ENCODE measurements at places on chromosomes 3 and 15. TPM values are rescaled to one million over a fixed set of nuclear protein-coding genes. Genes with fewer than 3 reads are reported as not detected.

- no peak for DNase-seq
Observed at GRCh38 chr15:68935400-68935937, 5.1 kb downstream of the SPESP1 start.

Gene ARPC4
- total RNA-seq = 240 TPM

GRCh38 chr3:173553635-173554280 is 156.2 kb downstream of the NLGN1 start:
- DNase-seq = no peak

DNA sequence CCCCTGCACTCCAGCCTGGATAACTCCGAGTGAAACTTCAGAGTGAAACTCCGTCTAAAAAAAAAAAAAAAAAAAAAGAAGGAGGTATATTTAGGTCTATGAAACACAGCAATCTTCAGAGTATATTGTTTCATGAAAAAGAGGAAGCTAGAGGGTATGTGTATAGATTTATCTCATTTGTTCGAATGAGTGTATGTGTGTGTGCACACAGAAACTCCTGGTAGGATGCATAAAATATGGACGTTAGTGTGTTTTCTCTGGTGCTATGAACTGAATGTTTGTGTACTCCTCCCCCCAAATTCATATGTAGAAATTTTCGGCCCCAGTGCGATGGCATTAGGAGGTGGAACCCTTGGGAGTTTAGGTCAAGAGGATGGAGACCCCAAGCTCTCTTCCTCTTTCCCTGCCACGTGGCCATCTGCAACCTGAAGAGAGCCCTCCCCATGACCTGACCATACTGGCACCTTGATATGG is 98.6 kb upstream of the KLF13 start:
- DNase-seq = no peak

DNA sequence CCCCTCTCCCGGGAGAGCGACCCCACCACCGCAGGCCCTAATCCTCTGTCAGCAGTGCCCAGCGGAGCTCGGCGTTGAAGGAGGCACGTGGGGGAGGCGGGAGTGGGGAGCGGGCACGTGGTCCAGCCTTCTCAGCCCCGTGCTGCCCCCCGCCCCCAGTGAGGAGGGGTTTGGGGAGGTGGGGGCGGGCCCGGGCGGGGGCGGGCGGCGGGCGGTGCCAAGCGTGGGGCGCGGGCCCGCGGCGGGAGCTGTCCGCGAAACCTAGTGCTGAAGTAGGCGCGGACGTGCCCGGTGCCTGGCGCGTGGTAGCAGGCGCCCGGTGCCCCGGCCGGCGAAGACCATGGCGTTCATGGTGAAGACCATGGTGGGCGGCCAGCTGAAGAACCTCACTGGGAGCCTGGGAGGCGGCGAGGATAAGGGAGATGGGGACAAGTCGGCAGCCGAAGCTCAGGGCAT is at the start of gene CPLX3:
CPLX3 (plus strand) TSS at position 264 of the 456 bp plus-strand sequence; CDS start at position 341, 77 bp downstream.
- peak; percentile 54 for DNase-seq

- DNase-seq = no peak
Observed at GRCh38 chr3:52246264-52246620, 683 bp downstream of the PPM1M start.

Gene CHRNA7
- total RNA-seq = not detected

DNA sequence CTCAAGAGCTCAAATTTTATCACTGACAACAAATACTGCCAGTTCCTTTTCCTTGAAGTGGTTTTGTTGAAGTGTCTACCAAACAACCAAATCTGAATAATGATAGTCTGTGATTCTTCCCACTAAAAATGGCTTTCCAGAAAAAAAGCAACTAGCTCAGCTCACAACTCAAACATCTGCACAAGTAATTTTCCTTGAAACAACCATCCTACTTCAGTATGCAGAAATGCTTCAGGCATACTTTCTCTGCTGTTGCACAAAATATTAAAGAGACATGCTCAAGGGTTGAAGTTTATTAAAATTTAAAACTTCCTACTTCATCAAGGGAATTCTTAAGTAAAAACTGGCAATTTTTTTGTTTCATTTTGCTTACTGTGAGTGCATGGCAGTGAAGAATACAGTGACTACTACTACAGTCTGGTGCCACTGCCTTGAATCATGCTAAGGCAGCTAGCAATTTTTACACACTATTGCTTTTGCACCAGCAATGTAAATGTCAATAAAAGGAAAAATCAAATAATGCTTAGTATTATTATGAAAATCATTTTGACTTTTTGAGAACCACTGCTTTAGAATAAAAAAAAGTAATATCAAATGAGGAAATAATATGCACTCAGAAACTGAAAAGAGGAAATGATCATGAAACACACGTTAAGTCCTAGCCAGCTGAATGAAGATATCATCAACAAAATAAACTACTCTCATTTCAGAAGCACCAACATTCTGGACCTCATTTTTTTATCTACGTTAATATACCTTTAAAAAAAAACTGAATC is 33.6 kb downstream of the VPS13C start:
- no peak for DNase-seq

Gene UROC1
- total RNA-seq = not detected

Gene DTX3L
- 40.8 TPM for total RNA-seq

Gene CCDC33
- not detected for total RNA-seq

GRCh38 chr3:183745300-183746098 is 47.9 kb downstream of the YEATS2 start:
- no peak for DNase-seq

GRCh38 chr3:55105647-55106046 is 177.8 kb upstream of the LRTM1 start:
- DNase-seq = no peak

DNA sequence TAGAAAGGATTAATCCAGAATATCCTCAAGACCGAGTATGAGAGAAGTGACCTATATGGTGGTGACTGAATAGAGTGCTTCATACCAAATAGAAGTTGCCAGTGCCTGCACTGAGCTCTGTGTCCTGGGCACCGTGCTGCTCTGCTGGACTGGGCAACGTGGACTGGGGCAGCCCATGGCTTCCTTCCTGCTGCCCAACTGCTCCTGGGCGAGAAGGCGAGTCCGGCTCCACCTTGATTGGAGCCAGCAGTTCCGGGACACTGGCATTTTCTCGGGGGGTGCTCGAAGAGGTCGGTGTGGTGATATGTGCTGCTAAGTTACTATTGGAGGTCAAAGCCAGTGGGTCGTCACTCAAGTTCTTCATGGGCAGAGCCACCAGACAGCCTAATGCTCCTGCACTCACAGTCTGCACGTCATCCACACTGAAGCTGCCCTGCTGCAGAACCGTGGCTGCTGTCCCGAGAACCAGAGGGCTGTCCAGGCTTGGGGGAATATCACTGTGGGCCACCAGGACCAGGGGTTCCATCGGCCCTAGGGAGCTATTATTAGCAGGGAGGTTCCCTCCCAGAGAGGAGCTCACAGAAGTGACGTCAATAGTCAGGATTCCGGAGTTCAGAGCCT is 14.1 kb downstream of the ZXDC start:
- no peak for DNase-seq

GRCh38 chr3:124091716-124092115 is 99.8 kb upstream of the ROPN1 start:
- no peak for DNase-seq

DNA sequence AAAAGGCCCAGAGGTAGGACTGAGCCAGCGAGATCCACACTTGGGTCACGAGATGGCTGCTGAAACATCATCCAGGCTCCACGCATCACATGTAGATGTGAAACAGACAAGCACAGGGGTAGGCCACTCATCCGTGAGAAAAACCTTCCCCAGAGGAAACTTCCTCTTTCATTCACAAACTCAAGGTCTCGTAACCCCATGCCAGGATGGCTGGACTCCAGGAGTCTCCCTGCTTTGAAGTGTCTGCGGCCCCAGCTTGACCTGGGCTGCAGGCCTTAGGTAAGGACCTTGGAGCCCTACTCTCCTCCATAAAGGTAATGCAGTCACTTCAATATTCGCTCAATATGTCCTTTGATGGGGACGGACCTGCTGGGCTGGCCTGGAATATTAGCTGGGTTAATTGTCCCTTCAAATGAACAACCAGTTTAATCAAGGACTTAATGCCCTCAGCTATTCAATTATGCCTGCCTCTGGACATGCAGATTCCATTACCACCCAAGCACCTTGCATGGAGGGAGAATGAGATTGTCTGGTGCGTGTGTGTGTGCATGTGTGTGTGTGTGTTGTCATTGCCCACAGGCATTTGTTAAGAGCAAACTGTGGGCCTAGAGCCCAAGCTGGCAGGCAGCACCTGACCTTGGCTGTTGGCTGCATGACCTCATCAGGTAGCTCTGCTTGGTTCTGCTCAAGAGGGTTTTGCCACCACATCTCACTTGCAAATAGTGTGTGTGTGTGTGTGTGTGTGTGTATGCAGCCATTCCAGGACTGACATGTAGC is 186.9 kb upstream of the TLE3 start:
- peak; percentile 6 for DNase-seq

- DNase-seq = no peak
Observed at GRCh38 chr3:188207941-188208515, 54.1 kb downstream of the LPP start.

GRCh38 chr3:12725436-12725835 is 33.6 kb downstream of the TMEM40 start:
- no peak for DNase-seq

Gene PRR20G
- total RNA-seq = not detected

Measured in activated CD4-positive, alpha-beta memory T cell treated with anti-CD3 and anti-CD28 coated beads for 36 hours (primary cell).